Right lobe of liver (tissue), 6 donors: ENCODE measurements at places on chromosomes 2 and 18. TPM values are rescaled to one million over a fixed set of nuclear protein-coding genes. Genes with fewer than 3 reads are reported as not detected.
A peak's percentile ranks its signal among the peaks of the same experiment; 100 is the strongest.

GRCh38 chr2:43423941-43424261, 171.9 kb downstream of the THADA start:
- DNase-seq: no peak

DNA sequence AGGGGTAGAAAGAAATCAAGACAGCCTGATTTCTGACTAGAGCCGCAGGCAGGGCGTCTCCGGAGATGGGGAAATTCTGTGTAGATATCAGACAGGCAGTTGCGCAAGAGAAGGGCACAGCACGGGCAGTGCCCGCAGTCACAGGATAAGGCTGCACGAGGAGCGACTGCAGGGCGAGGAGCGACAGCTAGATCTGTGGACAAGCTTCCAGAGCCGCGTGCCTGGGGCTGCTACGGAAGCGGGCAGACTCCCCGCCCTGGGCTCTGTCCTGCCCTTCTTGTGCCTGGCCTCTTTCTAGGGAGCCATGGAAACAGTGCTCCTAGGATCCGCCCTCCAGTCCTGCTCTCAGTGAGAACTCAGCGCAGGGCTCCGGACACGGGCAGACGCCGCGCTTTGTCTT, 12.6 kb downstream of the MC5R start:
- DNase-seq: no peak

GRCh38 chr2:212958757-212959295, 192.6 kb downstream of the IKZF2 start:
- no peak for DNase-seq

GRCh38 chr2:158134655-158135054, 33.0 kb downstream of the UPP2 start:
- DNase-seq: peak; percentile 70

PPP1R1C gene
- 22.2 TPM for total RNA-seq
